ENCODE measurements at places on chromosomes 2 and 18.
A peak's percentile ranks its signal among the peaks of the same experiment; 100 is the strongest.

GRCh38 chr2:240983361-240983995, 14.9 kb upstream of the SNED1 start:
- DNase-seq: peak; percentile 72

GRCh38 chr2:166841679-166842078, 46.6 kb upstream of the XIRP2 start:
- DNase-seq: no peak

DNA sequence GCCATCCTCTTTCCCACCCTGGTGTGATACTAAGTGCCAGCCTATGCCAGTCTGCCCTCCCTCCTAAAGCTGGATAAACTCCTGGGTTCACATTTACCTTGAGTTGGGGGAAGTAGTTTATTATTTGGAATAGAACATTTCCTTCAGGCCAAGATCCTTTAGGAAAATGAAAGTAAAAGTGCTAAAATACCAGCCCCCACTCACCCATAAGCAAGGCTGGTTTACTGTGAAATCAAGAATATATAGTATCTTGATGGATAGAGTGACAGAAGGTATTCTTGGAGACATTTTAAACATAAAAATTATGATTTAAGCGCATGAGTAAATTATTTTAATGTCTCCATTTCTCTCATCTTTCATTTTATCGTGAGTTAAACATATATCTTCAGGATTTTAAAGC, 27.1 kb downstream of the ZNF532 start:
- no peak for DNase-seq

DNA sequence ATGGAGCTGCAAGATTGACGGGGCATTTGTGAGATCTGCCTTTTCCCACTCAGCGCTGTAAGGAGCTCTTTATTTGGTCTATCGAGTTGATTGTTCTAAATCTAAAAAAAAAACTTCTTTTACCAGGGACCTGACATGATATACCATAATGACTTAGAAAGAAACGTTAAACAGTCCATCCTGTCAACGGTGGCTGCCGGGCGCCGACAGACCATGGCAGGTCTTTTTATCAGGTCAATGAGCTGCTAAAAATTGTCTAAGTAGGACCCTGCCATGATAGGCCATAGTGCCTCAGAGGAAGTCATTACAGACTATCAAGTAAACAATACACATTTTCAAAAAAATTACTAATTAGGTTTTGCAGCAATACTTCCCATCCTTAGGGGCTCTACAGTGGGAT, 87.9 kb downstream of the KLHL14 start:
- DNase-seq: peak; percentile 13

DNA sequence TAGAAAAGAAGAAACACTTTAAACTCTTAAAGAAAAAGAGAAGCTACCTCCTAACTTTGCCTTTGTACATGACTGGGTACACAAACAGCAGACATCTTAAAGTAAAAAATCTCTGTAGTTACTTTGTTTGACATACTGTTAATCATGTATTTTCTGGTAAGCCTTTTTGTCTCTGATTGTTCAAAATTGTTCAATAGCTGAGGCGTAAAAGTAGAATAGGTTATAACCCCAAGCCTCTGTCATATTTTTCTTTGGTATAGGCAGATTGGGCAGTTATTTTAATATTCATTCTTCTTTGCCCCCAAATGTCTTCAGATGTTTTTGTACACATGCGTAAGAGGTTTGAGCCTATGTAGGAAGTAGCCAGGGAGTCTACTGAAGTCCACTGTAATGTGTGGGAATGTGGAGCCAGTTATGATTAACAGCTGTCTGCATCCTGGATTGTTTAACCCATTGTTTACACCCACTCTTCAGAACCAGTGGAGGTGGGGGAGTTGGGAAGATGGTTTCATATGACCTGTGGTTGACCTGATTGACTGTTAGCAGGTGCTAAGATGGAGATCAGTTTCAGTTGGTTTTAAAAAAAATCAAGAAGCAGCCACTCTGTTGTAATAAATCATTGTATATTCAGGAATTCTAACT, 150.5 kb downstream of the TANC1 start:
- DNase-seq: no peak

DNA sequence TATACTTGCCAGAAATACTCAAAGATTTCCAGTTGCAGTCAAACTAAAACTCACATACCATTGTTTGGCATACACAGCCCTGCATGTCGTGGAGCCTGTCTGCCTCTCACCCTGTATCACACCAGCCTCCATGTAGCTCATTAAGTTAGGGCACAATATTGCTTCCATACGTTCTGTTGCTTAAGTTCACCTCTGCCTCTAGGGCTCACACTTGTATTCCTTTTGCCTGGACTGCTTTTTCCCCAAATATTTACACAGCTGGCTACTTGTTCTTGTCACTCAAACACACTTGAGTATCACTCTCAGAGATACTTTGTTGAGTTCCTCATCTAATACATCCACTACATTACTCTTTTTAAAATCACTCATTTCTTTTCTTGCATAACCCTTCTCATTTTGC, 83.1 kb downstream of the PTH2R start:
- DNase-seq: no peak

- no peak for DNase-seq
Observed at GRCh38 chr2:27446057-27446456, 3.9 kb downstream of the KRTCAP3 start.

DNA sequence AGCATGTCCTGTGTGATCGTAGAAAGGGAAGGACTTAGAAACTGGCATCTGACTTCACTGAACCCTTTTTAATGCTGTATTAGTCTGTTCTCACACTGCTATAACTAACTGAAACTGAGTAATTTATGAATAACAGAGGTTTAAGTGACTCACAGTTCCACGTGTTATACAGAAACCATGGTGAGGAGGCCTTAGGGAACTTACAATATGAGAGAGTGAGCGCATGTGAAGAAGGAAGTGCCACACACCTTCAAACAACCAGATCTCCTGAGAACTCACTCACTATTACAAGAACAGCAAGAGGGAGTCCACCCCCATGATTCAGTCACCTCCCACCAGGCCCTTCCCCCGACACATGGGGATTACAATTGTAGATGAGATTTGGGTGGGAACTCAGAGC, 811.3 kb downstream of the CPS1 start:
- DNase-seq: no peak

DNA sequence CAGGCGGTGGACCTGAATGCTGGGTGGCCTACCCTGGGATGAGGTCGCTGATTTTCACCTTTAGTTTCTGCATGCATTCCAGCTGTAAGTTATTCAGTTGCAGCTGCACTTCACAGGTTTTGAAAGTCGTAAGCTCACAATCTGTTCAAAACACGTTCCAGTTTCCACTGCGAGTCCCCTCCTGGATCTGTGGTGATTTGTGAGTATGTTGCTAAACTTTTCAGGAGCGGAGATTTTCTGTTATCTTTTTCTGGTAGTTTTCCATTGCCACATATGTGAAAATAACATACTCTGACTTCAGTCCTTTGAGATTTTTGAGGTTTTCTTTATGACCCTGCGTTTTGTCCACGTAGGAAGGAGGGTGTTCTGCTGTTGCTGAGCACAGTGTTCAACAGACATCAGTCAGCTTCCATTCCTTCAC, 102.1 kb downstream of the SNTG2 start:
- no peak for DNase-seq

GRCh38 chr2:236551471-236552211, 18.0 kb upstream of the ACKR3 start:
- no peak for DNase-seq

GRCh38 chr2:207956771-207957170, 68.6 kb downstream of the PLEKHM3 start:
- no peak for DNase-seq

- DNase-seq: no peak
Observed at GRCh38 chr18:45374878-45375630, 240.2 kb upstream of the SLC14A2 start.

DNA sequence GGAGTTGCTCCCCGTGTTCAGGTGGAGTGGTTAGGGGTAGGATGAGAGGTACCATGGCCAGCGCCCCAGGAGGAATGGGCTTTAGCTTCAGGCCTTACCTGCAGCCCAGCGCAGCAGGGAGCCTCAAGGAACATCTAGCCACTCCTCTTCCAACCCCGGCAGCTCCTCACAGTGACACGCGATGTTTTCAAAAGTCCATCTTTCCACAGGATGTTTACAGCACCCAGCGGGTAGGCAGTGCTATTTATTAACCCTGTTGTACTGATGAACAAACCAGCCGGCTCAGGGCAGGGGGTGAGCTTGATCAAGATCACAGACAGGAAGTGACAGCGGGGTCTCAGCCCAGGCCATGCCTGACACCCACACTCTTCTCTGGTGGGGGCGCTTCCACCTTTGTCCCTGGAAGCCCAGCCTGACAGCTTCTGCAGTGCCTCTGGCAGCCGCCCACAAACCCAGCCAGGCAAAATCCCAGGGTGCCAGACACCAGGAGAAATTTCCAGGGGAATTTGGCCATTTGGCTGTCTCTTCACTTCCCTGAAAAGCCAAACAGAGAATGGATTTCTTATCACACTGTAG, 18.4 kb upstream of the PRLH start:
- no peak for DNase-seq

Data from retina (tissue), 1 donor.